GM18507 (cell line): ENCODE measurements at places on chromosomes 5 and 9.

- DNase-seq, result no peak
Observed at GRCh38 chr5:30765227-30765626, 428.3 kb upstream of the CDH6 start.

GRCh38 chr9:107036367-107036766, 173.4 kb downstream of the ZNF462 start:
- DNase-seq, result no peak

DNA sequence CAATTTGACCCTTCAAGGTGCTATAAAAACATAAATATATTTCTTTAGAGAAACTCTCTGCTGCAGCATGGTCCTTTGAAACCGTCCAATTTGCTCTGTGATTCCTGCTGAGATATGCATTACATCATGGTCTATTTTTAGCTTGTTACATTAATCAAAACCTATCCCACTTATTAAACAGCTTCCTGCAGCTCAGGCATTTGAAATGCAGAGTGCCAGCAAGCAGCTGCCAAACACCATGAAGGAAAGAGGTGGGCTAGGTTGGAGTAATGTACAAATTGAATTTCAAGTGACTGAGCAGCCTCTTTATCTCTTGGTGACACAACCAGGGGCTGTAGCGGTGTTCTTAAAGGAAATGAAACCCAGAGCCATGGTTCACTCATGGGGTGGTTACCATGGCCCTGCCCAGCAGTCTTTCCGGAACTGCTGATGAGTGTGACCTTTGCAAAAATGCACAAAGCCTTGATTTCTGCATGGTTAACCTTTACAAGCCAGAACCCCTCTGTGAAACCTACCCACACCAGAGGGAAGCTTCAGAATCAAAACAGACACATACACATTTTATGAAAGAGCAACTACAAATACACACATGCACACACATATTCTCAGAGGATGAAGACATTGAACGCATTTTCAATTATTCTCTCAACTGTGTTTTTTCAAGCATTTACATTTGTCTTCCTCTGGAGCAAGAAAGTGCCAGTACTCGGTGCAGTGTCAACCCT, 155.8 kb upstream of the ZNF608 start:
- no peak for DNase-seq

DNA sequence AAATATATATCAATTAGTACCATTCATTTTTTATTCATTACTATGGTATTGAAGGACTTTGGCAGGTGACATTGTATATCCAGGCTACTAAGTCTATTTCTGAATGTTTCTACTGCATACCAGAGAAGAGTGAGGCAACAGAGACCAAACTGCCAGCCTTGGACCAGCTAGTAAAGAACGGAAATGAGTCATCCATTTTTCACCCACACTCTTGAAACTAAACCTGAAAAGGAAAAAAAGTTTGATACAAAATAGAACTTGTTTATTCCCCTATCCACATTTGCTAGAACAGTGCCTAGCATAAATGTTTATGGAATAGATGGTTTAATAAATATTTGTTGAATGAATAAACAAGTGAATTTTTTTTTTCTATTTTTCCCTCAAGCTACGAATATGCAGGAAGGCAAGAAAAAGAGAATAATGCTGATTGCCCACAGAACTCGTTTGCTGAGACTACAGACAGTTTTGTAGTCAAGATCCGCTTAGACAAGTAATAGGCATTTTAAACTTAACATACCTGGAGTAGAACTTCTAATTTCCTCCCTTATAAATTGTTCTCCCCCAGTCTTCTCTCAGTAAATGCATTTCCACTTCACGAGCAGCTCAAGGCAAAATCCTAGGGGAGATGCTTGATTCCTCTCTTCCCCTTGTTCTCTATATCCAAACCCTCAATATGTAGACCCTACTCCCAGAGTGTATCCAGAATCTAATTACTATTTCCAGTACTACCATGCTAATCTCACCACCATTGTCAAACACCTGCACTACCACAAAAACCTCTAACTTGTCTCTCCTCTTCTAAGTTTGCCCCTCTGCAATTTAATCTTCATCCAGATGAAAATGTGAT, 146.2 kb upstream of the RASA1 start:
- DNase-seq, result no peak

GRCh38 chr5:177472460-177473442, 683 bp downstream of the DBN1 start:
- no peak for DNase-seq

GRCh38 chr5:65539827-65540226, 23.1 kb downstream of the CENPK start:
- DNase-seq, result no peak

- no peak for DNase-seq
Observed at GRCh38 chr9:127521919-127522304, 70.6 kb downstream of the LRSAM1 start.

DNA sequence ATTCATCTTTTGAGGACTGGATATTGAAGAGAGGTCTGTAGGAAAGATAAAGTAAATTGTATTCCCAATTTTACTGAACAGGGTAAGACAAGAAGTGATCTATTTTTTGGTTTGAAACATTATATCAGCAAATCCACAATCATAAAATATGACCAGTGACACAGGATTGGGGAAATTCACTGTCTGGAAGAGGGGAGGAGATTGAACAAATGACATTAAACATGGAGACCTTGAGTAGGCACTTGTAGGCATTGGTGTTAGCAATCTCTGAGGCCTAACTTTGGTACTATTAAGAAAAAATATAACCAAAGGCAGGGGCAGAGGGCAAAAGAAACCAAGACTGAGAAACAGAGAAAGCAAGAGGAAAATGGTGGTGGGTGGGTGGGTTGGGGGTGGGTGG, 132.6 kb upstream of the TMEM161B start:
- no peak for DNase-seq

GRCh38 chr9:125003332-125003731, 62.4 kb upstream of the GOLGA1 start:
- no peak for DNase-seq

GRCh38 chr5:170444181-170444580, 55.0 kb upstream of the KCNMB1 start:
- DNase-seq, result no peak

DNA sequence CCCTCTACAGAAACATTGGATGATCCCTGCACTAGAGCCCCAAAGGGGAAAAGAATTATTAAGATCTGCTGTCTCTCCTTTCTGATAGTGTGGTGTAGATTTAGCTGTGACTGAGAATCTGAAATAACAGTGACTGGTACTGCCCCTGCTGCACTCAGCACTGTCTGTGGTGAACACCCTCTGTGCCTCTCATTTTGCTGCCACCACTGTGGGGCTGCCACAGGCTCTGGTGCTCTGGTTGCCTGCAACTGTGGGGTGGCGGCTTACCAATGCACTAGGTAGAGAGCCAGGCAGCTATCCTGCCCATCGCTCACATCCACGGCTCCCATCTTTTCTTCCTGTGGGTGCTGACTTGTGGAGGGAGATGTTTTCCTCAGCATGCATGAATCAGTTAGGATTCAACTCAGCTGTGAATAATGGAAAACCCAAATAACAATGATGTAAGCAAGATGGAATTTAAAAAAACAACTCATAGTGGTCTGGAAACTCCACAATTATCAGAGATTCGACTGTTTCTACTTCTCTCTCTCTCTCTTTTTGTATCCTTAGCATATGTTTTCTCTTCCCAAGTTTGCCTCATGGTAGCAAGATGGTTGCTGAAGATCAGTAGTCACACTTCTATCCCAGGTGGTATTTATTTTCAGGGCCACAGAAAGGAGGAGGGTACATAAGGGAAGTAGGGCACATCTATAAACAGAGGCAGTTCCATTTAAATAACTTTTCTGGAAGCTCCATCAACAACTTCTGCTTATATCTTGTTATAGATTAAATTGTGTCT, 99.8 kb upstream of the DAP start:
- DNase-seq, result no peak

- DNase-seq, result no peak
Observed at GRCh38 chr5:137754961-137755762, 999 bp upstream of the HNRNPA0 start.

DNA sequence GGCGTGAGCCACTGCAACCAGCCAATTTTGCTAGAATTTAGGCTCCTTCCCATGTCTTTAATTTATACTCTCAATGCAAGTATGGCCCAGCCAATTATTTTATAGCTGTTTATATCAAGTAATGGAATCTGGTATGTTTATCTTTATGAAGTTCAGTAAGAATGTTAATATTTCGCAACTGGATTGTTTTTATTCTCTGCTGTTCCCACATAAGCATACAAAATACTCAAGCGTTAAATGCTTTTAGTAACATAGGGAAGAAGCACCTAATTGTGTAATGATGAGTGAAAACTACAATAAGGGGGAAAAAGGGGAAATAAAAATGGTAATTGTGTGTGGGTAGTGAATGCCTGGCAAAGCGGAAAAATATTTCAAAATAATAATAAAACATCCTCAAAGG, 21.3 kb downstream of the PWWP2A start:
- no peak for DNase-seq

GRCh38 chr5:98102936-98103335, 670.5 kb upstream of the RGMB start:
- no peak for DNase-seq

GRCh38 chr9:136456258-136456657, 16.6 kb upstream of the INPP5E start:
- DNase-seq, result no peak

- no peak for DNase-seq
Observed at GRCh38 chr9:89022902-89023301, 31.6 kb downstream of the S1PR3 start.

DNA sequence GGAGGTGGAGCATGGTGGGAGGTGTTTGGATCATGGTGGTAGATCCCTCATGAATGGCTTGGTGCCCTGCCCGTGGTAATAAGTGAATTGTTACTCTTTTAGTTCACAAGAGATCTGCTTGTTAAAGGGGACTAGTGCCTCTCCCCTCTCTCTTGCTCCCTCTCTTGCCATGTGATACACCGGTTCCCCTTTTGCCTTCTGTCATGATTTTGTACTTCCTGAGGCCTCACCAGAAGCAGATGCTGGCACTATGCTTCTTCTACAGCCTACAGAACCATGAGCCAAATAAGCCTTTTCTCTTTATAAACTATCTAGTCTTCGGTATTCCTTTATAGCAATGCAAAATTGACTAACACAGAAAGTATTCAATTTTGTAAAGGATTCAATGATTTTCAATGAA, 817.1 kb downstream of the TLR4 start:
- DNase-seq, result no peak

GRCh38 chr5:16935231-16936149, 598 bp downstream of the MYO10 start:
- no peak for DNase-seq

DNA sequence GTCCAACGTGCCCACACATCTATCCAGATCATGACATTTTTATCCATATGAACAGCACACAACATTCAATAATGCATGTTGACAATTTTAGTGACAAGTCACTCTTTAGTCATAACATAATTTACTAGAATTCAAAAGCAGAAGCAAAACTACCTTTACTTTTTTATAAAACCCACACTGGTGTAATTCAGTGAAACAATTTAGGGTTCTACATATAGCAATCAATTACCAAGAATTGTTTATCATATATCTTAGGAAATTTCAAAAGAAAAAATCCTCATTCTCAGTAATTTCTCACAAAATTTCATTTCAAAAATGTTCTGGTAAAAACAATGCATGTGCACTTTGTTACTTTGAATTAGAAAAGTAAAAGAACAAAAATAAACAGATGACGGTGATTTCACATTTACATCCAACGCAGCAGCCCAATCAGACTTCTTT, 12.6 kb downstream of the AUH start:
- DNase-seq, result no peak

- DNase-seq, result no peak
Observed at GRCh38 chr5:122220511-122220910, 91.2 kb downstream of the ZNF474 start.

- DNase-seq, result no peak
Observed at GRCh38 chr9:37549527-37549926, 26.7 kb downstream of the FBXO10 start.

GRCh38 chr9:1101846-1102641, 51.9 kb downstream of the DMRT2 start:
- DNase-seq, result no peak

GRCh38 chr9:94779031-94779430, 52.5 kb downstream of the AOPEP start:
- no peak for DNase-seq

- peak; percentile 68 for DNase-seq
Observed at GRCh38 chr5:43396762-43397304, 15.4 kb downstream of the CCL28 start.

- no peak for DNase-seq
Observed at GRCh38 chr9:90722071-90722470, 79.4 kb upstream of the DIRAS2 start.

- no peak for DNase-seq
Observed at GRCh38 chr5:62578540-62578939, at the start of gene LRRC70. Gene LRRC70 (plus strand): TSS chr5:62578819. CDS start chr5:62579439, 620 bp downstream.

GRCh38 chr9:121901616-121902015, 191.5 kb downstream of the TTLL11 start:
- no peak for DNase-seq

GRCh38 chr5:168427224-168427623, 59.0 kb upstream of the RARS1 start:
- no peak for DNase-seq

- DNase-seq, result no peak
Observed at GRCh38 chr5:112117551-112117950, 301.5 kb downstream of the EPB41L4A start.

GRCh38 chr5:10666531-10667299, 94.3 kb downstream of the DAP start:
- no peak for DNase-seq

- no peak for DNase-seq
Observed at GRCh38 chr9:112753725-112754124, 3.2 kb downstream of the SNX30 start.
